ENCODE measurements at places on chromosomes 12 and 14.

GRCh38 chr12:58596381-58596780 lies 323.9 kb downstream of the LRIG3 start:
- no peak for DNase-seq

DNA sequence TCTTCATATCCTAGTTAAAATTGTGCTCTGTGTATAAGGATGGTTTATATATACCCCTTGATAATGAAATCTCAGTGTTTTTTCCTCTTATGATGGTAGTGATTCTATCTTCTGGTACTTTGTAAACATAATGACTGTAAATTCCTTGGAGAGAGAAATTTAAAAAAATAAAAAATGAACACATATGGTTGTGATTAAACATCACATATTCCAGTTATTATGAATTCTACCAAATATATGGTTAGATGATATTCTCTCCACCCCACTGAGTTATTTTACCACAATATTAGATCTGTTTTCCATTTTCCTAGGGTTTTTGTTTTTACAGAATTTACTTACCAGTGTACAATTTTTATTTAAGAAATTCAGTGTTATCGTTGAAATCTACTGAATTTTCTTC lies 481.9 kb upstream of the NOVA1 start:
- no peak for DNase-seq

GRCh38 chr12:32120419-32120818 lies 13.8 kb downstream of the BICD1 start:
- DNase-seq: no peak

GRCh38 chr12:117863002-117863709 lies 105.6 kb downstream of the KSR2 start:
- no peak for DNase-seq

GRCh38 chr14:60514741-60515491 lies 6.0 kb downstream of the SIX6 start:
- no peak for DNase-seq

DNA sequence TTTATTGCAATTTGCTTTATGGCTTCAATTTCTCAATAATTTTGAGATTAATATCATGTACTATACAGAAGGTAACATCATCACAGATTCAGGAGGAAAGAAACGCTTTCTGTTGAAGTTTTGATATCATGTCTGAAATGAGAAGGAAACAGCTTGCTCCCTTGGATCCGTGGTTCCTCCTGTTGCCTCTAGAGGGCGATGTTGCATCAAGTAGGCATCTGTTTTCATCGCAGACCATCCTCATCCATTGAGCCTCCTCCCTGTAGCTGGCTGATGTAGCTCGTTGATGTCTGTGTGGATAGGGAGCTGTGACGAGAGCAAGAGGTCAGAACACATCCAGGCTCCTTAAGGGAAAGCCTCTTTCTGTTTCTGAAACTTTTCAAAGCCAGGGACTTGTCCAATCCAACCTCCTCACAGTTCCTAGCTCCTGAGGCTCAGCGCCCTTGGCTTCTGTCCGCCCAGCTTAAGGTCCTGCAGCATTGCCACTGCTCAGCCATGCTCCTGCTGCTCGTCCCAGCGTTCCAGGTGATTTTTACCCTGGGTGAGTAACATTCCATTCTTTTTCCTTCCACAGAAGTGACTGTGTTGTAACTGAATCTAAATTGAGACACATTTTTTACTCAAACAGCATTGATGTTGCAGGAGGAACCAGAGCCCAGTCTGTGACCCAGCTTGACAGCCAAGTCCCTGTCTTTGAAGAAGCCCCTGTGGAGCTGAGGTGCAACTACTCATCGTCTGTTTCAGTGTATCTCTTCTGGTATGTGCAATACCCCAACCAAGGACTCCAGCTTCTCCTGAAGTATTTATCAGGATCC lies 304.8 kb upstream of the OR4E1 start:
- DNase-seq: no peak

DNA sequence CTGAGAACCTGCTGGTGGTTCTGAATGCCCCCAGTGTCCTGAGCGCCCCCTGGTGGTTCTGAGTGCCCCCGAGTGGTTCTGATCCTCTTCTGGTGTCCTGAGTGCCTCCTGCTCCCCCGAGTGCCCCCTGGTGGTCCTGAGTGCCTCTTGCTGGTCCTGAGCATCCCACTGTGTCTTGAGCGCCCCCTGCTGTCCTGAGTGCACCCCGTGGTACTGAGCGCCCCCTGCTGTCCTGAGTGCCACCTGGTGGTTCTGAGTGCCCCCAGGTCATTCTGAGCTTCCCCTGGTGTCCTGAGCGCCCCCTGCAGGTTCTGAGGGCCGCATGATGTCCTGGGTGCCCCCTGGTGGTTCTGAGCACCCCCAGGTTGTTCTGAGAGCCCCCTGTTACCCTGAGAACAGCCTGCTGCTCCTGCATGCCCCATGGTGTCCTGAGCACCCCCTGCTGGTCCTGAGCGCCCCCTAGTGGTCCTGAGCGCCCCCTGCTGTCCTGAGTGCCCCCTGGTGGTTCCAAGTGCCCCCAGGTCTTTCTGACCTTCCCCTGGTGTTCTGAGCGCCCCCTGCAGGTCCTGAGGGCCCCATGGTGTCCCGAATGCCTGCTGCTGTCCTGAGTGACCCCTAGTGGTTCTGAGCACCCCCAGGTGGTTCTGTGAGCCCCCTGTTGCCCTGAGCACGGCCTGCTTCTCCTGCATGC lies 1165.4 kb downstream of the TMEM121 start:
- DNase-seq: no peak

GRCh38 chr12:28032811-28033537 lies 60.4 kb upstream of the PTHLH start:
- no peak for DNase-seq

- no peak for DNase-seq
Measured at GRCh38 chr12:93302331-93303229, 75.1 kb upstream of the NUDT4 start.

GRCh38 chr14:61620130-61620946 lies 75.0 kb upstream of the HIF1A start:
- no peak for DNase-seq

DNA sequence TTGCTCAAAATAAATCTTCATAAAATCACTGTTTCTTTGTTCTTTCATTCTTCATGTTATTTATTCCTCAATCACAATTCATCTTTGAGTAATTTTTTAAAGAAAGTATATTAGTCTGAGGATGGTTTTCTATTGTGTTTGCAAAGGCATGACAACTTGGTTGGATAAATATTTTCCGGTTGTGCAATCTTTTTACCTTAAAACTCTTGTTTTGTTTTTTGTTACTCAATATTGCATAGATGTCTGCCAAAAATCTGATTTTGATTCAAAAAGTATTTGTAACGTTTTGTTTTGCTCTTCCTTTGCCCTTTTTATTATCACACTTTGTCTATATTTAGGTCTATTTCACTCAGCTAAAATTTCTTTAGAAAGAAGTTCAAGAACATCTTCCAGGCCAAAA lies 86.2 kb upstream of the SYT1 start:
- DNase-seq: no peak

DNA sequence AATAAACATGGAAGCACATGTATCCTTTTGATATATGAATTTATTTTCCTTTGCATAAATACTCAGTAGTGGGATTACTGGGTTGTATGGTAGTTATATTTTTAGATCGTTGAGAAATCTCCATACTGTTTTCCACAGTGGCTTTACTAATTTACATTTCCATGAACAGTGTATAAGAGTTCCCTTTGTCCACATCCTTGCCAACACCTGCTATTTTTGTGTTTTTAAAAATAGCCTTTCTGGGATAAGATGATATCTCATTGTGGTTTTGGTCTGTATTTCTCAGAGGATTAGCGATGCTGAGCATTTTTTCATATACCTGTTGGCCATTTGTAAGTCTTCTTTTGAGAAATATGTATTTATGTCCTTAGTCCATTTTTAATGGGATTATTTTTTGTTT lies 329.2 kb upstream of the KITLG start:
- DNase-seq: no peak

GRCh38 chr12:89840162-89840922 lies 131.7 kb upstream of the ATP2B1 start:
- DNase-seq: no peak

DNA sequence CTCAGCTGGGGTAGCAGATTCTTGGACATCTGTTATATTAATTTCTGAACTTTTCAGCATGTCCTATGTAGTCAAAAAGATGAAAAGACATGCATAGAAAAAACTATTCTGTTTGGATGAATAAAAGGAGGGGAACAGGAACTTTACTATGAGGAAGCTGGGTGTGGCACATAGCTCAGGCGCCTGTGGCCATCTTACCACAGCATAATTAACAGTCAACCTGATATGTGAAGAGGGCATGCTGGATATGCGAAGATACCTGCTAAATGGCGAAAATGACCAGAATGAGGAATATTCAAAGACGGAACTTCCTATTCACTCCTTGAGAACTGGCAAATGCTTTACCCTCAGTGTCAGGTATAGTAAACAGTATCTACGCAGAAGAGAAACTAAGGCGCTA lies 18.4 kb downstream of the SETD3 start:
- no peak for DNase-seq

DNA sequence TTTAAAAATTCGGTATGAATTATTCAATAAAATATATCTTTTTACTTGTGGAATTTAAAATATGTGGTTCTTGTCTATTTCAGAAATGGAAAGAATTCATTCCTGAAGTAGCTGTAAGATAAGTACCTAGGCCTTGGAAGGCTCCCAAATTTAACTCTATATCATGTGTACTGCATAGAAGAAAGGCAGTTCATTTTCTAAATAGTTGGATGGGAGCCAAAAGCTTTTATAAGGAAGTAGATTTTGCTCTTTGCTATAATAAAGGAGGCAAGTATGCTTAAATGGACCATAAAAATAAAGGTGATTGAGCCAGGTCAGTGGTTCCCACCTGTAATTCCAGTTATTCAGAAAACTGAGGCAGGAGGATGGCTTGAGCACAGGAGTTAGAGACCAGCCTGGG lies 187.5 kb downstream of the ATXN7L3B start:
- DNase-seq: no peak

DNA sequence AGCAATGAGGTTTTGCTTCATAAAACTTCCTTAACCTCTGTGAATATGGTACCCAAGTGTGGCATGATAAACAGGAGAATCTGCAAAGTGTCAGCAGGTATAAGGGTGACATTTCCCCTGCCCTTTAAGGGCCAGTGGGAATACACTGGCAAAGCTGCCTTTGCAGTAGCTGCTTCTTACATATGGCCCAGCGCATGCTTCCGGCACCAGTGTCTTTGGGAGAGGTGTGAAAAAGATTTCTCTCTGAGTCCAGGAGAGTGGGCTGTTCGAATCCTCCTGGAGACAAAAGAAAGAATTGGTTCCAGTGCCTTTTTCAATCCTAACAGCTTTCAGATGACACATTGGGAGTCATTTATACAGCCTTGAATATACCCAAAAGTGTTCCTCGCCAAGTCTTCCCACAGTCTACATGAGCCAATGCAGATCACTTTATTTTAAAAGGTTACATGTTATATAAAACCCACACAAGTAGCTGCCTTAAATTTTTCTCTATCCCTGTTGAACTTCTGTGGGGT lies 437.7 kb downstream of the PRKD1 start:
- DNase-seq: no peak

DNA sequence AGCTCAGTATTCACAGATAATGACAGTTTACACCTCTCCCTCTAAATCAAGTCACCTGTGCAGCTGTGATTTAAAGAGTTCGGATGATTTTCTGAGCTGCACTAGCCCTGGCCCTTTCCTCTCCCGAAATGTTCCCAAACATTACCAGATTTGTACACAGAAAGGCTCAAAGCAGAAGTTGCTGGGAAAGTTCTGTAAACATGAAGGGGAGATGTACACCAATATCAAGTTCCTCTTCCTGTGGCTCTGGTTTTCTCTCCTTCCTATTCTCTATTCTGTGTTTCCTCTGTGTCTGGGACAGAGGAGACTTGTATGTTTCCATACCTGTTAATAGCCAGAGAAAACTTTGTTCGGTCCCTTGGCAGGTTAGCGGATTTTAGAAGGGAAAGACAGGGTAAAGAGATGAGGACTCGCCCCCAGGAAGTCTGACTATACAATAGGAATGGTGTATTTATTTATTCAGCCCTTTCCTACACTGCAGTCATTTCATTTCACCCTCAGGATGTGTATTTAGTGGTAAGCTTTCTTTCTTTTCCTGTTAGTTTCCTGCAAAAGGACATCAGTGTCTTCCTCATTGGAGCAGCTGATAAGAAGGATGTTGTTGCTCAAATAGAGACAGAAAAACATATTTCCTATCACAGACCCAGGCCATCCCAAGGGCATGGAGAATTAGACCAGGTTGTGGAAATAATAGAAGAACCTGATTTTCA lies 7.6 kb upstream of the NUMB start:
- DNase-seq: no peak

DNA sequence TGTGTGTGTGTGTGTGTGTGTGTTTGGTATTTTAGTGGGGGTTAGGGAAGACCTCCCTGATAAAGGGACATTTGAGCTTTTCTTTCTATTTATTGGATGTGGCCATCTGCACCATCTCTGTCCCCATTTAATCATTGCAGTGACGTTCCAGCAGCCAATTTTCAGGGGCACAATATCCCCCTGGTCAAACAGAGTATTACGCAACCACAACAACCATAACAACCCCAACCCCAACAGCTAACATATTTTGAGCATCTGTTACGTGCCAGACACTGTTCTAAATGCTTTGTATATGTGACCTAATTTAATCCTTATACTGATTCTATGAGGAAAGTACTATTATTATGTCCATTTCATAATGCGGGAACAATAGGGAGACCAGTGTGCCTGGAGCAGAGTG lies 87.4 kb downstream of the TTC8 start:
- DNase-seq: no peak

DNA sequence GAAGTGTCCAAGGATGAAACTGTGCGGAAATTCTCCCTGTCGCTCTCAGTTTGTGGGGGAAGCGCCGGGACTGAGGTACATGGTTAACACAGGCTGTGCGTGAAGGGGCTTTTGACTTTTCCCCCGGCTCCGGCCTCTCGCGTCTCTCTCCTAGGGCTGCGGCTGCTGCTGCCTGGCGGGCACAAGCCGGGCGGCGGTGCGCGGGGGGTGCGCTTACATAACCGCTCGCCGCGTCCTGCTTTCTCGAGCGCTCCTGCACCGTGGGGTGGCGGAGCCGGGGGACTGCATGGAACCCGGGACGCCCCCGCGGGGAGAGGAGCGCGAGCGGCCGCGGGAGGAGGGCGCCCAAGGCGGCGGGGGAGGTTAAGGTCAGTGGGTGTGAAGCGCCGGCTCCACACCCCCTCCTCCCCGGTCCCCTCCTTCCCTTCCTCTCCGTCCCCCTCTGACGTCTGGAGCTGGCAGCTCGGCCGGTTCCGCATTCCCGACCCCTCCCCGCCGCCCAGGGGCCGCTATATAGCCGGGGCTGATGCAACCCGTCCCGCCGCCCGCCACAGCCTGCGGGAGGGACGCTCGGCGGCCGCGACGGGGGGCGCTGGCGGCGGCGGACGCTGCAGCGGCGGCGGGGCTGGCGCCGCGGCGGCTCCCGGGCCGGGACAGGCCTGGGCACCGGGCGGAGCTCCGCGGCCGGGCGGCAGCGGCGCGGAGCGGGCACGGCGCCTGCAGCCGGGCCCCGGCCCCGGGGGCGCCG lies at the start of gene JDP2:
JDP2 (plus strand) TSS at position 541 of the 748 bp plus-strand sequence. CDS start 9,899 bp downstream, outside the sequence.
- no peak for DNase-seq

All from LNCaP clone FGC (cell line).